Stimulated activated naive CD8-positive, alpha-beta T cell treated with anti-CD3 and anti-CD28 coated beads, Interleukin-15, amount 100 ng/mL, for 72 hours (primary cell): ENCODE measurements at places on chromosomes 6 and 20.
A peak's percentile ranks its signal among the peaks of the same experiment; 100 is the strongest.

- no peak for DNase-seq
These were observed 879 bp downstream of the MUC22 start for GRCh38 chr6:31011153-31011552.

DNA sequence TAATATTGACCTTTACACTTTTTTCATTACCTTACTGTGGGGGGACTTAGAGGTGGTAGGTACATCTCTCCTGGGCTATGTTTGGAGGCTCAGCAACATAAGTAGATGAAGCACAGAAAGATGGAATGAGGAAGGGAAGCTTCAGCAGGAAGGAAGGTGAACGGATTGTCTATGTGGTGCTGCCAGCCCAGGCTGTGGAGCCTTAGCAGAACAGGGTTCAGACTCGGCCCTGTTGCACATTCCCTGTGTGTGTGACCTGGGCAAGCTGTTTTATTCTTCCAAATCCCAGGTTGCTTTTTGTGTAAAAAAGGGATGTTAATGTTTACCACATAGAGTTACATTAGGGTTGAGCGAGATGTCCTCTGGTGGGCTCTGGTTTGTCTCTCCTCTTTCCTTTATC is 41.2 kb downstream of the ANKS1A start:
- no peak for DNase-seq

- no peak for DNase-seq
These were observed 89.0 kb downstream of the SLC2A10 start for GRCh38 chr20:46798430-46798829.

- DNase-seq, result no peak
These were observed 20.6 kb downstream of the SMPDL3A start for GRCh38 chr6:122809691-122810090.

GRCh38 chr20:62774762-62775161 is 21.5 kb upstream of the MRGBP start:
- DNase-seq, result no peak

GRCh38 chr6:159727717-159728445 is 575 bp downstream of the WTAP start:
- peak; percentile 75 for DNase-seq

GRCh38 chr6:40678941-40679340 is 91.8 kb upstream of the LRFN2 start:
- no peak for DNase-seq

DNA sequence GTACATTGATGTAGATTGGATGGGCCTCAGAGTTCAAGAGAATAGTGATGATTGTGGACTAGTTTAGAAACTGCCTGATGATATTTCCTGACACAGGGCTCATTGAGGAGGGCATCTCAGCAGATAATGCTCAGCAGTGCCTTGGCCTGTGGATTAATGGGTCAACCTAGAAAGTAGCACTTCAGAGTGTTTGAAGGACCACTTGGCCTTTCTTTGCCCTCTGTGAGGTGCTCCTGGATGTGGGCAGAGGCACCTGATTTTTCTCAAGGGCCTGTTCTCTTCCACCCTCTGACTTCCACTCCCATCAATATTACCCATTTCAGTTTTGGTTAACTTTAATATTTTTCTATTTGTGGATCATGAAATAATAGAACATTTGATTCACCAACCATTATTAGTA is 270.6 kb upstream of the BMP2 start:
- DNase-seq, result no peak

- DNase-seq, result no peak
These were observed 205.4 kb downstream of the SOD2 start for GRCh38 chr6:159487636-159488035.

GRCh38 chr20:1304710-1305515 is 24.0 kb downstream of the SDCBP2 start:
- DNase-seq, result no peak

DNA sequence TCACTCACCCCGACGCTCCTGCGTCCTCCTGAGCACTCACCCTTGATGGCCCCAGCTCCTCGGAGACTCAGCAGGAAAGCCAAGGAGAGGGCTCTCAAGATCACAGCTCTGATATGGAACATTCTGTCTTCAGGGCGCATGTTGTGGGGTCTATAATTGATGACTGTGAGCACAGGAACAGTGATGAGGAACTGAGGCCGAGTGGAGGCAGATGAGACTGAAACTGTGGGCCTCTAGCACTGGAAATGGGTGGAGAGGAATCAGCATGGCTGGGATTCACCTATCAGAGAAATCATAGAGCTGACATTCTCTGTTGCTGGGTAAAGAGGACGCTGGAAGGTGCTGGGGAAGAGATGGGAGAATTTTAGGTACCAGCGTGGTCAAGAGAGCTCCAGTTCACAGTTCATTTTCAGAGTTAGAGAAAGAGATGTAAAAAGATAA is at the start of gene HLA-DPA1:
TSS of gene HLA-DPA1 (minus strand) at position 219 of the 441 bp plus-strand sequence.
- DNase-seq, result peak; percentile 33

- DNase-seq, result no peak
These were observed 31.6 kb upstream of the SLC32A1 start for GRCh38 chr20:38692436-38693411.

DNA sequence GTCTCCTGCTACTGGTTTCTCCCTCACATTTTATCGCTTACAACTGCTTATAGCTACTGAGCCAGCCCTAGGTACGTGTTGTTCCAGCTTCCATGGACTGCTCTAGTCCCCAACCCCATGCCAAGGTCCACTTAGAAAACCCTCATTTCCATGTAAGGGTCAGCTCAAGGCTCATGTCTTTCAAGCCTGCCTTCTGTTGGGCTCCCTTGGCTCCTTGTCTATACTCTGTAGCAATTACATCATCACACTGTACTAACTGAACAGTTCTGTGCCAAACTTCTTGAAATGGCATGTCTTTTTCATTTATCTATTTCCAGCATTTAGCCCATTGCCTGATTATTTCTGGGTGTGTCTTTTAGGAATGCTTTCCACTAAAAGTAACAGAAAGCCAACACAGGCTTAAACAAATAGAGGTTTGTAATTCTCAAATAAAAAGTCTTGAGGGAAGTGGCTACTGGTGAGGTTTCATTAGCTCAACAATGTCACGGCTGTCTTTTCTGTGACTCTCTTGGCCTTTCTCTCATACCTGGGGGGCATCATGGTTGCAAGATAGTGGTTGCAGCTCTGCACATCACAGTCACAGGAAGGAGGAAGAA is 317.6 kb downstream of the TPBG start:
- no peak for DNase-seq

DNA sequence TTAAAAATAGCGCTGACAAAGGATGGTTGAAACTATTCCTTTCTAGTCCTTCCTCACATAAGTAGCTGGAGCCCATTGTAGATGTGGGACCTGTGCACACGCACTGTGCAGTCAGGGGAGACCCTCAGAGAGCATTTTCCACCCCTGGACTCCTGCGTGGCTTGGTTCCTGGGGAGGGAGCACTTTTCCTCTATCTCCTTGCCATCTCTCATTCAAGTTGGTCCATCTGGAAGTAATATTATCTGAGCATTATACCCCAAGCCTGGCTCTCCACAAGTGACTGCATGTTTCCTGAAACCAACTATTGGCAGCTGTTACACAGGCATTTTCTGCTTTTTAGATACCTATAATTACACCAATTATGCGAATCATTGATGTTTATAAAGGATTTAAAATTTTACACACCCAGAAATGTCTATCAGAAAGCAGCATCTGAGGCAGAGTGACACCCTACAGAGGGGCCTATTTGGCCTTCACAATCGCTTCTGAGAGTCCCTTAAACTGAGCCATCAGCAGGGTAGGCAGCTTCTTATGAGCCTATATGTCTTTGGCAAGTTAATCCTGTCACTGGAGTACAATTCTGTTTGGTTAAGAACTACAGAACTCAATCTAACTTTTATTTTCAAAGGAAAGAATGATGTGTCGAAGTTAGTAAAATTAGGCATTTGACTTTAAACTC is 18.7 kb downstream of the SOX4 start:
- DNase-seq, result no peak

- DNase-seq, result no peak
These were observed 5.0 kb downstream of the TMEM239 start for GRCh38 chr20:2820896-2821869.

GRCh38 chr6:169638388-169638787 is 63.4 kb downstream of the WDR27 start:
- no peak for DNase-seq

DNA sequence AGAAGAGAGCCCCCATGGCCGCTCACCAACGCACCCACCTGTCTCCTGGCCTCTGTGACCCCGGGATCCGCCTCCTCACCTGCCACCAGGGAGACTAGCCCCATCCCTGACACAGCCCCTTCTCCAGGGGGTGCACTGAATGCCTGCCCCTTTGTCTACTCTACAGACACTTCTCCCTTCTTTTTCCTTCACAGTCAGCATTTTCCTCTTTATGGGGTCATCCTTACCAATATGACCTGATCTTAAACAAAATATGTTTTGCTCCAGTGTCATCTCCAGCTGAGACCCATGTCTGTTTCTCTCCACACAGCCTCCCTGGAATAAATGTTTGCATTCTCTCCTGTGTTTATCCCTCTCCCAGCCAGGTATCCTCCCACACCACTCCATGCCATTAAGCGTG is 14.6 kb upstream of the CCR6 start:
- DNase-seq, result no peak

GRCh38 chr6:71124340-71124739 is 164.3 kb upstream of the OGFRL1 start:
- DNase-seq, result no peak

DNA sequence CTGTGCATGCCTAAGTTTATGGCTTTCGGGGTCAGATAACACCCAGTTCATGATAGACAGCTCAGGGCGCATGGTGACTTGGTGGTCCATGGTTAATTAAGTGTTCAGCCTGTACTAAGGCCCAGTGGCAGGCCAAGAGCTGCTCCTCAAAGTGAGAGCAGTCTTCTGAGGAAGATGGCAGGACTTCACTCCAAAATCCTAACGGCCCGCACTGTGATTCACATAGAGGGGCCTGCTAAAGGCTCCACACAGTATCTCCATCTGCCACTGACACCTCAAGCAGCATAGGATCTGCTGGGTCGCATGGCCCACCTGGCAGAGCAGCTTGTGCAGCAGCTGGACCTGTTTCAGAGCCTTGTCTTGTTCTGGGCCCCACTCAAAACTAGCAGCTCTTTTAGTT is 10.6 kb upstream of the CST7 start:
- DNase-seq, result no peak

- no peak for DNase-seq
These were observed 34.8 kb upstream of the MYB start for GRCh38 chr6:135146162-135146934.

GRCh38 chr20:25547063-25547462 is 38.3 kb downstream of the NINL start:
- no peak for DNase-seq

- no peak for DNase-seq
These were observed 31.9 kb downstream of the SLC2A12 start for GRCh38 chr6:134020543-134020942.

DNA sequence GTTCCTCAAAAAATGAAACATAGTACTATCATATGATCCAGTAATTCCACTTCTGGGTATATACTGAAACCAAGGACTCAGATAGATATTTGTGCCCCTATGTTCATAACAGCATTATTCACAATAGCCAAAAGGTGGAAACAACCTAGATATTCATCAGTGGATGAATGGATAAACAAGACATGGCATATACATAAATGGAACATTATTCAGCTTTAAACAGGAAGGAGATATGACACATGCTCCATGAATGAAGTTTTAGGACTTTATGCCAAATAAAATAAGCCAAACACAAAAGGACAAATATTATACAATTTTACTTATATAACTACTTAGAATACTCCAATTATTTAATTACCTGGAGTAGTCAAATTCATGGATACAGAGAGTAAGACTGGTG is 16.4 kb downstream of the PLCB1 start:
- DNase-seq, result no peak

DNA sequence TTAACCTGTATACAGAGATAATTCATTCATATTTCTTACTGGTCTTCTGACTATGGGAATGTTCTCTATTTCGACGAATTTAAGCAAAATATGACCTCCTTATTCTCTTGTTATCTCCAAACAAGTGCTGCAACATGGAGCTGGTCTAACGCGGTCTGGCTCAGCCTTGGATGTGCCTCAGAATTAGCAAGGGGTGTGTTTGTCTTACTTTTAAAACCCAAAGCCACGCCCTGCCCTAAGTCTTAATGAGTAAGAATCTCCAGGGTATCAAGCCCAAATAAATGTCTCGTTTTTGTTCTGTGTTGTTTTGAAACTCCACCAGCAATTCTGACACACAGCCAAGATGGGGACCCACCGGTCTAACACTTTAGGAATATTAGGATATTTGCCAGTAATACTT is 99.2 kb downstream of the ATP9A start:
- no peak for DNase-seq

DNA sequence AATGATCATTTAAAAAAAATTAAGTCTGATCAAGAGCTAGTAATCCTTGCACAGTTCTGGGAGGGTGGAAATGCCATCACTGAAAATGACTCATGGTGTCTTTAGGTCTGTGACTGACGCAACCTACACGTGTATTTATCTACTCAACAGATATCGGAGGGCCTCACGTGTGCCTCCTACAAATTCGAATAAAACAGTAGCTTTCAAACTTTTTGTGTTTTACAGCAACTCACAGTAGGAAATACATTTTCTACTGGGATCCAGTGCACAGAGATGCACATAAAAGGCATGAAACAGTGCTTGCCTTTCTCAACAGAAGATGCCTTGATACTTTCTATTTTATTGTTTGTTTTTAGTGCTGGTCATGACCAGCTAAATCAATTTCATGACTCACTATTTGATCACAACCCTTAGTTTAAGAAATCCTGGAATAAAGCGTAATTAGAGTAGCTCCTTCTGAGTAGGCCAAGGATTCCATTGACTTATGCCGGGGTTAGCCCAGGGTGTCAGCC is 210.0 kb upstream of the SNX9 start:
- no peak for DNase-seq

DNA sequence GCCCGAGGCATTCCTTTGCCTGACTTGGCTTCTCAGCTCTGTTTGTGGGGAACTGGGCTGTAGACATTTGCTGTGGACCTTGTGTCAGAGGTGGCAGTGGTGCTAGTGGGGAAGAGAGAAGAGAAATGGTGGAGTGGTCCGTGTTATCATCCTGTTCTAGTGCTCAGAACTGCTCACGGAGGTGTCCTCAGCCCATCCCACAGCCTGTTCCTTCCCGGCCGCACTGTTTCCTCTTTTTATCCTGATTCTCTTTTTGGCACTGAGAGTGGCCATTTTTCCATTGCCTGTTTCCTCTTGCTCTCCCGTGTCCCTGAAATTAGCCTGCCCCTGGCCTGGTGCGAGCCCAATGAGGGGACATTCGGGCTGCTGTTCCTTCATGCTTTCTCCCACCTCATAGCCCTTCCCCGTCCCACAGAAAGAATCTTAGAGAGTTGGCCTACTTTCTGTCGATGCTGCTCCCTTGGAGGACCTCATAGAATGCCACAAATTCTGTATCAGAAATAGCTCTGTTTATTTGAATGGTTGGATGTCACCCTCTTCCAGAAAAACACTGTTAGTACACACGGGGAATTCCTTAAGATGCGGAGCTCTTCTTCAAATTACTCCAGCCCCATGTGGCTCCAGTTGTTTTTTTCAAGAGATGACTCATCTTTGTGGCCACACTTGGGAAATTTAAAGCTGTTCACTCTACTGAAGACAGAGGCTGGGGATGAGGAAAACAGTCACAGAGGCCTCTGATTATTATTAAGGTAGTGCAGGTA is 26.1 kb downstream of the FARS2 start:
- DNase-seq, result no peak

GRCh38 chr20:41044409-41045062 is 15.9 kb downstream of the TOP1 start:
- DNase-seq, result no peak
